ENCODE measurements at places on chromosomes 11 and 22.

- DNase-seq, result no peak
Measured at GRCh38 chr11:8096575-8096974, 15.6 kb downstream of the TUB start.

GRCh38 chr11:312092-312816 is 1.6 kb upstream of the IFITM1 start:
- no peak for DNase-seq

DNA sequence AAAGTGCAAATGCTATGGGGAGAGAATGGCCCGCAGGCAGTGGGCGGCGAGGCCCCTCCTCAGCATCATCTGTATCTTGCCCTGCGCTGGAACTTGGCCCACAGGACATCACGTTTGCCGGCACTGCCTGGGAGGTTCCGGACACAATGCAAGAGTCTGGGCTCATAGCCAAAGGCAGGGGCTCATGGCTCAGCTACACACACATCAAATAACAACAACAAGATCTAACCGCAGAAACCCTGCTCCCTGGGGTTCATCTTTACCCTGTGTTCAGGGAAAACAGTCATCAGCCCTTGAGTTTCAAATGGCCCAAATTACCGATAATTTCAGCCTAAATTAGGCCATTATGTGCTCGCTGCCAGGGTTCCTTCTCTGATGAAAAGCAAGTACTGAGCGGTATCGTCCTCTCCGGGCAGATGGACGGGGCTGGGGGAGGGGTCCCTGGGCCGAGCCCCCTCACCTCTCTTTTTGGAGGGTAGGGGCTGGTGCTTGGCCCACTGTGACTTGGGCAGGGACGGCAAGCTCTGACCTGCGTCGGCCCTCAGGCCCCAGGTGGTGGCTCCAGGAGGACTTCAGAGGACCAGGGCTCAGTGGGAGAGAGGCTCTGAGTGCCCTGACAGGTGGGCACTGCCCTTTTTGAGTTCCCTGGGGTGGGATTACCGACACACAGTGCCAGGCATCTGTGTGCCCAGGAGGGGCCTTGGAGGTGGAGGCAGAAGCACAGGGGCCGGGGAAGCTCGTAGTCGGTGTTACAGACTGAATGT is 25.0 kb upstream of the GAL start:
- no peak for DNase-seq

GRCh38 chr11:64764753-64765152 is 5.0 kb upstream of the PYGM start:
- no peak for DNase-seq

DNA sequence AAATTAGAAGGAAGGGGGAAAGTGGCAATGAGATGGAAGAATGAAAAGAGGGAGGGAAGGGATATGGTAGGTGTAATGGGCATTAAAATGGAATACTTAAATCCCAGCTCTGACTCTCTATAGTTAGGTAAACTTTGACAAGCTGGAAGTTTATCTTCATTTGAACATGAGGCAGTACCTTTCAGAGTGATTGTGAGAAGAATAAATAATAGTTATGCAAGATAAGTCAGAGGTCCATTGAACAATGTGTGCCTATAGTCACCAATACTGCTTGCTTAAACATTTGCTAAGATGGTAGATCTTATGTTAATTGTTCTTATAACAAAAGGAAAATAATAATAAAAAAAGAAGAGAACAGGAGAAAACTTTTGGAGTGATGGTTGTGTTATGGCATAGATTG is 545.8 kb upstream of the CCDC90B start:
- no peak for DNase-seq

GRCh38 chr11:95088946-95089619 is 563 bp upstream of the ENDOD1 start:
- DNase-seq, result no peak

GRCh38 chr22:43126501-43127165 is 16.1 kb downstream of the BIK start:
- DNase-seq, result no peak

DNA sequence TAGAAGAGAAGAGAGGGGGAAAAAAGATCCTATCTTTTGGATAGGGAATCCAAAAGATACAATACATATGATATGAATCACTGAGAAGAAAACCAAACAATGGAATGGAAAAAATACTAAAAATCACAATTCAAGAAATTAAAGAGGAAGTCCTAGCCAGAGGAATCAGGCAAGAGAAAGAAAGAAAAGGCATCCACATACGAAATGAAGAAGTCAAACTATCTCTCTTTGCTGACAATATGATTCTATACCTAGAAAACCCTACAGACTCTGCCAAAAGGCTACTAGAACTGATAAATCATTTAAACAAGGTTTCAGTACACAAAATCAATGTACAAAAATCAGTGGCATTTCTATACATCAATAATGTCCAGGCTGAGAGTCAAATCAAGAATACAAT is 91.4 kb downstream of the EFCAB6 start:
- no peak for DNase-seq

DNA sequence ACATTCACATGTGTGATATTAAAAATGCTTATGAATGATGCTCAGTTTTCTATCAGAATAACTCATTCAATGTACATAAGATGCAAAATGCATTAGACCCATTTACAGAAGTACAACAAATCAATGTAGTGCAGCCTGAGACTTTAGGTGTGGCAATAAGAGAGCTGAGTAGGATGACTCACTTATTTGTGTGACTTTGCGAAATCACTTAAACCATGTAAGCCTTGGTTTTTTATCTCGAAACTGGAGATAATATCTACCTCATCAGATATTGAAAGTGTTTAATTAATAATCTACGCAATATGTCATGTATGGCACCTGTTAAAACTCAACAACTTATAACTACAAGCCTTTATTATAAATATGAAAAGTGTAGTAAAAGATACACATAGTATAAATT is 105.7 kb upstream of the LUZP2 start:
- no peak for DNase-seq

- no peak for DNase-seq
Measured at GRCh38 chr11:116231543-116231942, 541.2 kb downstream of the BUD13 start.

- DNase-seq, result no peak
Measured at GRCh38 chr11:3220521-3221407, 2.2 kb upstream of the MRGPRG start.

GRCh38 chr11:118666371-118666770 is 13.1 kb downstream of the TREH start:
- DNase-seq, result no peak

GRCh38 chr22:24183321-24184031 is 2.2 kb downstream of the SUSD2 start:
- DNase-seq, result no peak

DNA sequence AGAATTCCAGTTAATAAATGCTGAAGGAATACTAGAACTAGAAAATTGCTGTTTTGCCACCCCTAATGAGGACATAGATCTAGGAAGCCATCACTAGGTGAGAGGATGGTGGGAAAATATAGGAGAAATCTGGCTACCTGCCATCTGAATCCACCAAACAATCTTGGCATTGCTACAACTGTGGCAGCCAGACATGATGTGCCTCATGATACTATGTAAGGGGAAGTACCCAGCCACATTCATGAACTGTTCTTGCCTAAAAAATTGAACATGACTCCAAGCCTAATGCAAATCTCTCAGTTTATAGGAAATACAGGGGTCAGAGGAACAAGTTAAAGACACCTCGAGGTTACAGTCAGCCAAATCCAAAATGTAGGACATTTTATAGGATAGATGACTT is 72.8 kb downstream of the SFI1 start:
- DNase-seq, result no peak

DNA sequence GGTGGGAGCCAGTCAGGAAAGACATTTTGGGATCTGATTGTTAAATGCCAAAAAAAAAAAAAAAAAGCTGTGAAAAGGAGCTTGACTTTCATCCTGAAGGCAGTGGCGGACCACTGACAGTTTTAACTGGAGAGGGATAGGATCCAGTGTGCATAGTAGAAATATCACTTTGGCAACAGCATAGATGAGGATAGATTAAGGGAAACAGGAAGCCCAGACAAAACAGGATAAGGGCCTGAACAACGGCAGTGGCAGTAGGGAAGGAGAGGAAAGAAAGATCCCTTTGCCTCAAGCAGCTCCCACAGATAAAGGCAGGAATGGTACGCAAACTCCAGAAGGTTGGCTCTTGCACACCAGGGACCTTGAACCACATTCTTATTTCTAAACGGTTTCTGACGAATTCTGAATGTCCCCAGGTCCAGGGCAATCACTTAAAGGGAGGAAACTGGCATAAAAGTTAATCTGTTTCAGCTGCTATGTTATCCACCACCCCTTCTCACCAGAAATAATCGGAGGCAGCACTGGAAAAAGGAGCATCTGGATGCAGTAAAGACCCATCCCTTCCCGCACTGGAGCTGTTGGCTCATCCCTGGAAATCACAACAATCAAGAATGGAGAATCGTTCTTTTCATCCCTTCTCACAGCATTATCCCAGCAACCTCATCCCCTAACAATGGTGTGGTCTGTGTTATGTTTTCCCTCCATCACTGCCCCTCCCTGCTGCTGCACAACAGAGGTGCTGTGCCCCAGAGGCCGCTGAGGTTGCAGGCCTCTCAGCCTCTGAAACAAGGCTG is 99.1 kb downstream of the GAB2 start:
- DNase-seq, result no peak

GRCh38 chr11:12196872-12197271 is 86.5 kb downstream of the MICAL2 start:
- DNase-seq, result no peak

- no peak for DNase-seq
Measured at GRCh38 chr11:59218319-59218718, 5.6 kb upstream of the MPEG1 start.

DNA sequence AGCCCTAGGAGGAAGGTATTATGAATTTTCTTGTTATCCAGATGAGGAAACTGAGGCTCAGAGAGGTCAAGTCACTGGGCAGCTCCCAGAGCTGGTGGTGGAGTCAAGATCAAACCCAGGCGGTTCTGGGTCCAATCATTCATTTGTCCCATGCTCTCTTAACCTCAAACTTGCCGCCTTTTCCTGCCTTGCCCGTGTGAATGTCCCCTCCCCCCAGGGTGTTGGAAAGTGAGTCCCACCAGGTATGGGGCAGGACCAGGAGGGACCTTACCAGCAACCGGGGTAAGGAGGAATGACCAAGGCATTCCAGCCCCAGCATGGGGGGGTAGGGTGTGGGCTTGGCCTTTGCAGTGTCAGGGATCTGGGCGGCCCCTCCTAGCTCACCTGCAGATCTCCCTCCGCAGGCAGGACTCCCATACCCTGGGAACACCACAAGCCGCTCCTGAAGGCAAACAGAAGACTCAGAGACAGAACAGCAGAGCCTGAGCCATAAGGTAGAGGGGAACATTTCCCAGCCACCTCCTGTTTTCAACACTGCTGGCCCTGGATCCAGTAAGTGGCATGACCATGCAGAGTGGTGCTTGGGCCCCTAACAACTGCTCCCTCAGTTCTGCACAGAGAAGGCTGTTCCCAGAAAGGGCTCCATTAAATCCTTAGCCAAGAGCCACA is 41.2 kb upstream of the SYT7 start:
- no peak for DNase-seq

- no peak for DNase-seq
Measured at GRCh38 chr11:45662665-45663485, 2.5 kb downstream of the CHST1 start.

GRCh38 chr11:69307421-69307820 is 13.5 kb downstream of the MYEOV start:
- DNase-seq, result no peak

DNA sequence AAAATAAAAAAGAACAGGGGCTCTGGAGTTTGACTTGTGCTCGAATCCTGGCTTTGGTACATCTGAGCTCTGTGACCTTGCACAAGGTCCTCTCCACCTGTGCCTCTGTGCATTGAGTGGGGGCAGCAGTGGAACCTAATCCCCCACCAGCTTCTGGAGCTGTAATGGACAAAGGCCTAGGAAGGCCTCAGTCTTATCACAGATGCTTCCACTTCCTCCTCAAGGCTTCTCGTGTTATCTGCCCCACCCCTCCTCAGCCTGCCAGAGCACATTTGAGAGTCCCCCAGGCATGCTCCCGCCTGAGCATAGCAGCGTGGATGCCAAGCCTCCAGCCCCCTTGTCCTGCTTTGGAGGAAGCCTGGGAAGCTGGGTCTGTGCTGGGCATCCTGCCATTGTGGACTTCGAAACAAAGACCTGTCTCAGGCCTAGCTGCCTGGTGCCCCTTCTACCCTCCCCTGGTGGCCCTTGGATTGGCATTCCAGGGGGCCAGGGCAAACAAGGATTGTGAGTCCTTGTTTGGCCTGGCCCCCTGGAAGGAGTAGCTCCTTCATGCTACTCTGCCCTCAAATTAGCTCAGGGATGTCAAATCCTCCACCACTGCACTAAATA is 15.0 kb downstream of the SLC35E4 start:
- DNase-seq, result no peak

GRCh38 chr11:7253800-7254199 is 2.1 kb downstream of the SYT9 start:
- no peak for DNase-seq

- DNase-seq, result no peak
Measured at GRCh38 chr11:56045538-56045937, 18.1 kb downstream of the OR5AS1 start.

GRCh38 chr11:1481483-1481825 is 5.1 kb downstream of the MOB2 start:
- DNase-seq, result no peak

- DNase-seq, result no peak
Measured at GRCh38 chr11:113193946-113194345, 120.4 kb upstream of the TTC12 start.

GRCh38 chr11:76166314-76166713 is 40.0 kb downstream of the WNT11 start:
- no peak for DNase-seq

DNA sequence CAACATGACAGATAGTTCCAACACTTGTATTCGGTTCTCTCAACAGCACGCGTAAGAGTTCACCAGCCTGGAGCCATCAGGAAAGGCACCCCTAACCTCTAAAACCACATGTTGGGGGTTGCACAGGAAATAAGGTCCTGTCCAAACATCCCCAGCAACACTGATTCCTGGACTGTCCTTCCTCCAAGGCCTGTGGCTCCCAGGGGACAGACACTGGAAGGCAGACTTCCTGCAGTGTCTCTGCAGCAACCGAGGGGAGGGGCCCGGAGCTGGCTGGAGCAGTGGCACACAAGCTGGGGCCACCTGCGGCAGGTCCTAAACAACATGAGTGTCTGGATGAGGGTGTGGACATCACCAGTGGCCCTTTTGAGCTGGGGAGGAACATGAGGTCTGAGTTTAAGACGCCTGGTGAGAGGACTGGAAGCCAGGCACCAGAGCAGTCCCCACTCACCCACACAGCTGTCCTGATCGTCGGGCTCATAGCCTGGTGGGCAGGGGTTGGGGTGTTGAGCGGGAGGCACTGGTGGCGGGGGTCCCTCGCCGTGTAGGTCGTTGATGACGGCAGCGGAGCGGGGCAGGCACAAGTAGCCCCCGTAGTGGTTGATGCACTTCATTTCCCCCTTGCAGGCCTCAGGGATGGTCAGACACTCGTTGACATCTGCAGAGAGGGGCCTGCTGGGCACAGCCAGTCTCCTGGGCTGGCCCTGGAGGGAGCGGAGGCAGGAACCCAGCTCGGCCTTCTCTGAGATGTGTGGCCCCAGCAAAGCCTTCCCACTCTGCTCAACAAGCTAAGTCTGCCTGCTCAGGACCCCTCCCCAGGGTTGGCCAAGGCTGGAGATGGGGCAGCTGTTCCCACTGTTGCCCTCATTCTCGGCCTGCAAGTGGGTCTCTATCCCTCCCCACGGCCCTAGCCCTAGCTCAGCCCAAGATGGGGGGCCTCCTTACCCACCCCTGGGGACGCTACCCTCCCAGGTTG is 1.6 kb downstream of the EFEMP2 start:
- no peak for DNase-seq

Data from stimulated activated CD4-positive, alpha-beta T cell treated with anti-CD3 and anti-CD28 coated beads, Interleukin-12 subunit alpha, Interleukin-12 subunit beta, amount 100 ng/mL, for 24 hours (primary cell).